Adrenal gland (tissue), 19 donors: ENCODE measurements at places on chromosomes 7 and 10. TPM values are rescaled to one million over a fixed set of nuclear protein-coding genes. Genes with fewer than 3 reads are reported as not detected.

GRCh38 chr10:75505840-75506506, 74.5 kb downstream of the LRMDA start:
- H3K27ac ChIP-seq = no peak overlapping the region
- DNase-seq = no peak
- no peaks in the 10 kb centered on the region for H3K36me3 ChIP-seq
- peaks cover 10% of the 10 kb centered on the region for H3K4me1 ChIP-seq
- H3K4me3 ChIP-seq = no peak overlapping the region
- H3K27me3 ChIP-seq = no peaks in the 10 kb centered on the region

GRCh38 chr10:74913377-74913979, 87.1 kb downstream of the KAT6B start:
- no peaks in the 10 kb centered on the region for H3K36me3 ChIP-seq
- no peaks in the 10 kb centered on the region for H3K27me3 ChIP-seq
- peaks cover 8% of the 10 kb centered on the region for H3K4me1 ChIP-seq
- no peak overlapping the region for H3K4me3 ChIP-seq

RET gene
- 34.1 TPM for polyA plus RNA-seq

UCN3 gene
- 1.0 TPM for polyA plus RNA-seq

DNA sequence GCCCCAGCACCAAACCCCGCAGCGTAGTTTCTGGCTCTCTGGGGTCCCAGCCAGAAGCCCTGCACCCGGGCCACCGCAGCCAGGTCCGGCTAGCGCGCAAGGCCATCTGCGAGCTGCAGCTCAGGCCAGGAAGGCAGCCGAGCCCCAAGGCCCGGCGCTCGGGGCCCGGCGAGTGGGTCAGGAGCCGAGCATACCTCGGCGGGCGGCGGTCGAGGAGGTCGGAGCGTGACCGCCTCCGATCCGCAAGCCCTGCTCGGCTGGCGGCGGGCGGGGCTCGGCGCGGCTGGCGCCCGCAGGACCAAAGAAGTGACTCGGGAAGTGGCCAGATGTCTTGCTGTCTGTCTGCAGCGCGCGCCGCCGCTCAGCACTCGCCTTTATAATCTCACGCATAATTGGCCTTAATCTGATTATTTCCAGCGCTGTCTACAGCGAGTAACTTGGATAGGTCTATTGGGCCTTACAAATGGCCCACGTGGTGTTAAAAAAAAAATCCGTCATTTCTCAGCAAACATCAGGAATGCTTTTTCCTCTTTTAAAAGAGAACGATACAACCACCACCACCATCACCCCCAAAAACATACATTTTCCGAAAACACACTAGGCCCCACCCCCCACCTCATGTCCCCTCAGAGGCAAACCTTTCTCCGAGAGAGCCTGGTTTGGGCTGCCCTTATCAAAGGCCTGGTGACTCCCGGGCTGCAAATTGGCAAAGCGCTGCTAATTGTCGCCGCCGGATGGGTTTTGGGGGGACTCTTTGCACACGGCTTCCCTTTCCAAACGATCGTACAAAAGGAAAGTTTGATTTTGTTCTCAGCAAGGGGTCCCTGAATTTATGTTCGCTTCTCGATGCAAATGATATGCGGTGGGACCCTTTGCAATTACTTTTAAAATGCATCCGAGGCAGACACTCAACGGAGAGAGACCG, at the start of gene DRGX:
Gene DRGX, minus strand, starts transcription at position 349 of the 925 bp plus-strand sequence. CDS start 649 bp downstream, outside the sequence.
- no peak for DNase-seq
- H3K4me3 ChIP-seq = no peak within 1 kb of the TSS
- no peaks in the 10 kb centered on the region for H3K4me1 ChIP-seq
- peaks cover 65% of the 10 kb centered on the region for H3K27me3 ChIP-seq
- no peak within 1 kb of the TSS for H3K27ac ChIP-seq
- H3K36me3 ChIP-seq = no peaks in the 10 kb centered on the region

CHN2 gene
- polyA plus RNA-seq = 5.2 TPM

GRCh38 chr10:123327896-123328295, 173.7 kb downstream of the BUB3 start:
- no peaks in the 10 kb centered on the region for H3K36me3 ChIP-seq
- no peaks in the 10 kb centered on the region for H3K27me3 ChIP-seq
- H3K4me1 ChIP-seq = no peaks in the 10 kb centered on the region
- no peak overlapping the region for H3K27ac ChIP-seq
- no peak overlapping the region for H3K4me3 ChIP-seq

PNLIPRP2 gene
- polyA plus RNA-seq = 0.44 TPM

ANXA8L1 gene
- polyA plus RNA-seq = not detected

DNA sequence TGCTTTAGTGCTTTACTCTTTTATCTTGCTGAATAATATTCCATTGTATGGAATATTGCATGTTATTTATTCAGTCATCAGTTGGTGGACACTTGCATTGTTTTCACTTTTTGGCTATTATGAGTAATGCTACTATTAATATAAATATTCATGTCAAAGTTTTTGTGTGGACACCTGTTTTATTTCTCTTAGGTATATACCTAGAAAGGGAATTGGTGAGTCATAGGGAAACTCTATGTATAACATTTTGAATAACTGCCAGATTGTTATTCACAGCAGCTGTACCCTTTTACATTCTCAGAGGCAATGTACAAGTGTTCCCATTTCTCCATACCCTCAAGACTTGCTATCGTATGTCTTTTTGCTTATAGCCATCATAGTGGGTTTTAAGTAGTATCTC, 268.7 kb downstream of the SEMA3A start:
- H3K4me3 ChIP-seq = no peak overlapping the region
- H3K36me3 ChIP-seq = no peaks in the 10 kb centered on the region
- no peaks in the 10 kb centered on the region for H3K4me1 ChIP-seq
- no peak for DNase-seq

GRCh38 chr7:130430841-130431666, 9.8 kb downstream of the CEP41 start:
- no peaks in the 10 kb centered on the region for H3K27me3 ChIP-seq
- no peaks in the 10 kb centered on the region for H3K36me3 ChIP-seq
- no peak overlapping the region for H3K4me3 ChIP-seq
- no peak overlapping the region for H3K27ac ChIP-seq
- H3K4me1 ChIP-seq = peaks cover 31% of the 10 kb centered on the region

DNA sequence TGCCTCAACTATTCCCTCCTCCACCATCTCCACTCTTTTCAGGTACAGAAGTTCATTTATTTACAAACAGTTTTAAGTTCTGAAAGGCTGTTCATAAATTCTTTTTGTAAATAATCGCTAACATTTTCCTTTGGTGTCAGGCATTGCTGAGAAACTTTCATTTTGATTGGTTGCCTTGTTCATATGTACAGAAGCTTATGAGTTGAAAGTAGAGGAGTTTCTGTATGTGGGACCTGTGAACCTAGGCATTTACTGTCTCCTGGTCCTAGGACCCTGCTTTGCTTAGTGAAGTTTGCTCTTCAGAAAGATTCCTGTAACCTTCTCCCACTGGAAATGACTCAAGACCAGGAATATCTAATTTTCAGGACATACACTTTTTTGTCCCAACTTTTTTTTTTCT, 30.4 kb downstream of the CCSER2 start:
- no peak overlapping the region for H3K4me3 ChIP-seq
- H3K36me3 ChIP-seq = no peaks in the 10 kb centered on the region
- H3K4me1 ChIP-seq = peaks cover 43% of the 10 kb centered on the region
- no peak overlapping the region for H3K27ac ChIP-seq
- no peak for DNase-seq

- no peaks in the 10 kb centered on the region for H3K4me1 ChIP-seq
- H3K36me3 ChIP-seq = no peaks in the 10 kb centered on the region
- no peak for DNase-seq
- H3K4me3 ChIP-seq = no peak overlapping the region
- H3K27me3 ChIP-seq = no peaks in the 10 kb centered on the region
These were observed 242.8 kb downstream of the CRPPA start for GRCh38 chr7:16178585-16178984.

DNA sequence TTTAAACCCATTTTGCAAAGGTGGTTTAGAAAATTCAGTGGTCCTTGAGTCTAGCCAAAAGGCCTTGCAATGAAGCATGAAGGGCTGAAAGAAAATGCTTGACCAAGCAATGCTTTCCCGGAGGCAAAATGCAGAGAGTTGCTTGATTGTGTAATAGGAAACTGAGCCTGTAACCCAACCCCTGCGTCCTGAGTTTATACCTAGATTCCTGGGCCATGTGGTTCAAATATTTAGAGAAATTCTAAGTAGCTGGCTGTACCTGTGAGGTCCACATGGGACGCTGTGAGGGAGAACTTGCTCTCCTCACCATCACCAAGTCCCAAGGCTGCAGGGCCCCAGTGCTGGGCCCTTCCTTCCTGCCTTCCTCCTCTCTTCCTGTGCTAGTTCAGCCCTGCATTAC, 45.7 kb downstream of the CXCL12 start:
- H3K36me3 ChIP-seq = no peaks in the 10 kb centered on the region
- DNase-seq = no peak
- no peak overlapping the region for H3K4me3 ChIP-seq
- no peaks in the 10 kb centered on the region for H3K27me3 ChIP-seq
- H3K27ac ChIP-seq = no peak overlapping the region

SPDYE16 gene
- 0.40 TPM for polyA plus RNA-seq

GRCh38 chr10:99292159-99292558, 37.0 kb upstream of the CNNM1 start:
- H3K27ac ChIP-seq = no peak overlapping the region
- H3K4me1 ChIP-seq = no peaks in the 10 kb centered on the region
- no peak overlapping the region for H3K4me3 ChIP-seq
- H3K27me3 ChIP-seq = no peaks in the 10 kb centered on the region
- H3K36me3 ChIP-seq = no peaks in the 10 kb centered on the region

TMEM184A gene
- 2.1 TPM for polyA plus RNA-seq

- no peaks in the 10 kb centered on the region for H3K36me3 ChIP-seq
- no peak overlapping the region for H3K4me3 ChIP-seq
- peaks cover 7% of the 10 kb centered on the region for H3K4me1 ChIP-seq
- no peaks in the 10 kb centered on the region for H3K27me3 ChIP-seq
- no peak overlapping the region for H3K27ac ChIP-seq
These were observed 196.2 kb upstream of the AGK start for GRCh38 chr7:141355032-141355431.

DNA sequence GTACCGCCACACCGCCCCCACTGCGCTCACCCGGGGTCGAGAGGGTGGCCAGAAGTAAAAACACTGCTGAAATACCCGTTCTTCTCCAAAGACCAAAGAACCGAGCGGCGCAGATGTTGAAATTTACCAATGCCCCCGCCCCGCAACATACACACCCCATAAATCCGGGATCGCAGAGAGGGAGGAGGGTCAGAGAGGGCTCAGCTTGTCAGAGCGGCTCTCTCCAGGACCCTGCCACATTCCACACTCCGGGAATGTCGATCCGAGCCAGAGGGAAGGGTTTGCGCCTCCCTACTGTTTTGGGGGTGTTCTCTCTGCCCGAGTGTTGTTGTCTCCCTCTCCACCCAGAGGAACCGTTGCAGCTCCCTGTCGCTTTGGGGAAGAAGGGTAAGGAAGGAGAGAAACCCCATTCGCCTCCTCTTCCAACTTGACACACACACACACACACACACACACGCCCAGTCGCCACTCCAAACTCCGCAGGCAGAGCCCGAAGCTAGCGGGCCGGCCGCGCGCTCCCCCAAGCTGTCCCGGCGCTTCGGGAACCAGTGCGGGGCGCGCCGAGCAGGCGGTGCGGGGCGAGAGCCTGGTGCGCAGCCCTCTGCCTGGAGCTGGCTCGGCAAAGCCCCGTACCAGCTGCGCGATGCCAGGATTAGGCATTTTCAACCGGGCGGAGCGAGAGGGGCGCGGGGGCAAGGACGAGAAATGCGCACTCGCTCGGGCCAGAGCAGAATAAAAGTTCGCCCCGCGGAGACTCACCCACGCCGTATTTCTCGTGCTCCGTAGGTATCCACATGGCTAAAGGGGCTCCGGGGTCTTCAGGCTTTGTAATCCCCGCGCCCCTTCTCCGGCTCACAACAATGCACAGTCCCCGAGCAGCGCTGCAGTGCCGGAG, 609 bp downstream of the DOCK4 start:
- DNase-seq = peak; percentile 61
- H3K36me3 ChIP-seq = no peaks in the 10 kb centered on the region
- H3K27ac ChIP-seq = peak overlapping the region; percentile 93
- H3K4me1 ChIP-seq = peaks cover 6% of the 10 kb centered on the region

DNA sequence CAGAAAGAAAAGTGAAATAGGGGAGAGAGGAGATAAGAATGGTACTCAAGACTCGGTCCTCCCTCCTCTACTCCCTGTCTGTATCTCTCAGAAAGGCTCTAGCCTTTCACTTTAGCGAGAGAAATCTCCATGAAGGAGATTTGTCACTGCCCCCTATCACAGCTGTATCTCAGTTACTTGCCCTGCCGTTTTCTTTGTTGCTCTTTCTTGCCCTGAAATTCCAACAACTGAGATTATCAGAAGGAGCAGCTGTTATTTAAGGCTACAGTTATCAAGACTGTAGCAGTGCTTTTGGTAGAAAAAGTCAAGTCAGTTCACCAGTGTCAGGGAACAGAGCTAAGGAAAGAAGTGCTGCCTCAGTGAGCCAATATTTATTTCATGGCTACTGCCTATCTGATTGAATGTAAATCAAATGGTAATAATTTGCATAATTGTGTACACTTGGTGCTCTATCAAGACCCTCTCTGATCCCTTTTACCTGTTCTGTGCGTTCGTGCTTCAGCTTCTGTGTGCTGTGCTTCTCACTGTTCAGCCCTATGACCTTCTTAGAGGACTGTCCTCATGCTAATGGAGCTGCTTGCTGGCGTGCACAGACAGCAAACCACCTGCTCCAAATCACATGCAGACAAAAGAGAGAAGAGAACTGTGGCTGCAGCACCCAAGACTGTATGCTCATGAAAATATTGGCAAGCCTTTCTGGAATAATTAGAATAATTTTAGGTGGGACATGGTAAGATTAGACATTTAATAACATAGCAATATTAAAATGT, 180.2 kb upstream of the FAM3C start:
- no peaks in the 10 kb centered on the region for H3K4me1 ChIP-seq
- no peak overlapping the region for H3K27ac ChIP-seq
- H3K4me3 ChIP-seq = no peak overlapping the region
- no peaks in the 10 kb centered on the region for H3K27me3 ChIP-seq

TCTN3 gene
- polyA plus RNA-seq = 14.2 TPM

DNA sequence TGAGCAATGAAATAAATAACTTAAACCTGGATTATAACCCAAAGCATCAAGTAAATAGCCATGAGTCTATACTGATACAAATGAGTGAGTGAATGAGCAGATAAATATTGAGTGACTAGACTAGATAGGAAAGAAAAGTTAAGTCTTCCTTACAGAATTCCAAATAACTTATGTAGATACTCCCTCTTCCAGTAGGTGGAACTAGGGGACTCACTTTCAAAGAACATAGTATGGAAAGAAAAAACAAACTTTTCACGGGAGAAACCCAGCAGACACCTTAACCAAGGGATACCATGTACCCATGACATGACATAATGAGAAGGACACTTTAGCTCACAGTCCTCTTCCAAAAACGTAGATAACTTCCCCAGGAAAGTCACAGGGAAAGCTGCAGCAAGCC, 32.2 kb downstream of the CSGALNACT2 start:
- H3K27me3 ChIP-seq = no peaks in the 10 kb centered on the region
- H3K4me1 ChIP-seq = peaks cover 15% of the 10 kb centered on the region
- H3K4me3 ChIP-seq = no peak overlapping the region
- H3K27ac ChIP-seq = no peak overlapping the region
- H3K36me3 ChIP-seq = peaks cover 8% of the 10 kb centered on the region
- no peak for DNase-seq

CHST12 gene
- 22.3 TPM for polyA plus RNA-seq

DNA sequence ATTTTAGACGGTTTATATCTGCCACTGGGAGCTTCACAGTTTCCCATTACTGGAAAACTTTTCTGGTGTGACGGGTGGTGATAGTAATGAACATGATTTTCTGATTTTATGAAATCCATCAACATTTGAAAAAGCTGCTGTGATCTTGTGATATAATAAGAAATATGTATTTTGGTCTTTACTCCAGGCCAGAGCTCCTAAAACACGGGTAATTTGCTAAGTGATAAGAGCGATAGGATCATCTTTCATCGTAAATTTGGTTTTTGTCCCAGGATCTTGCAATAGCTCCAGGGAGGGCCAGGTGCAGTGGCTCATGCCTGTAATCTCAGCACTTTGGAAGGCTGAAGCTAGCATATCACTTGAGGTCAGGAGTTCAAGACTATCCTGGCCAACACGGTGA, 10.8 kb upstream of the RNF216 start:
- H3K4me1 ChIP-seq = no peaks in the 10 kb centered on the region
- no peaks in the 10 kb centered on the region for H3K36me3 ChIP-seq
- H3K27ac ChIP-seq = no peak overlapping the region
